CD4-positive, alpha-beta T cell treated with Interleukin-12 subunit alpha and Interleukin-12 subunit beta, for 1 hour (primary cell): ENCODE measurements at places on chromosomes 13 and 19.

DNA sequence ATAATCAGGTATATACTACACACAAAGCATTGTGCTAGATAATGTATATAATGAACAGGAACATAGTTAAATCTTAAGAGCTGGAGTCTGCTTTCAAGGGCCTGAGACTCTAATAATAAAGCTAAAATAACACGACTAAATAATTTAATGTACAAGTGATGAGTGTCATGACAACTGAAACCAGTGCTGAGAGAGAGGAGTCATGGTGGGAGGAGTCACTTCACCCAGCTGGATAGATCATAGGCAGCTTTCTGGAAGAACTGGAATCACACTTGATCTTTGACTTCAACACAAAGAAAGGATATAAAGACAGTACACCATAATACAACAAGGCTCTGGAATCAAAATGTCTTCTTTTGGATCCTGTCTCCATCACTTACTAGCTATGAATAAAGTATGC, 7.1 kb downstream of the RBM26 start:
- no peak for DNase-seq

GRCh38 chr13:111275995-111276618, 44.3 kb upstream of the TEX29 start:
- no peak for DNase-seq

- DNase-seq: no peak
Observed at GRCh38 chr13:112958127-112958989, 10.7 kb upstream of the MCF2L start.

DNA sequence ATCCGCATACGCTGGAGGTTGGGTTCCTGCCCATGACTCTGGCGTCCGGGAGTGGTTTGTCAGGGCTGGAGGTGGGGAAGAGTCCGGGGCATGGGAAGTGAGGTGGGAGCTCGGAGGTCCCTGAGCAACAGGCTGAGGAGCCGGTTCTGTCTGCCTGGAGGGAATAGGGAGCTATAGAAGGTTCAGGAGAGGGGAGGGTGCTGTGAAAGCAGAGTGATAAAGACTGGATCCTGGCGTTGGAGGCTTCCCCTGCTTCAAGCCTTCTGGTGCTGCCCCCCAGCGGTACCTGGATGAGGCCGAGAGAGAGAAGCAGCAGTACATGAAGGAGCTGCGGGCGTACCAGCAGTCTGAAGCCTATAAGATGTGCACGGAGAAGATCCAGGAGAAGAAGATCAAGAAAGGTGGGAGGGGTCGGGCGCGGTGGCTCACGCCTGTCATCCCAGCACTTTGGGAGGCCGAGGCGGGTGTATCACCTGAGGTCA, 2.6 kb downstream of the HMG20B start:
- DNase-seq: peak; percentile 27

DNA sequence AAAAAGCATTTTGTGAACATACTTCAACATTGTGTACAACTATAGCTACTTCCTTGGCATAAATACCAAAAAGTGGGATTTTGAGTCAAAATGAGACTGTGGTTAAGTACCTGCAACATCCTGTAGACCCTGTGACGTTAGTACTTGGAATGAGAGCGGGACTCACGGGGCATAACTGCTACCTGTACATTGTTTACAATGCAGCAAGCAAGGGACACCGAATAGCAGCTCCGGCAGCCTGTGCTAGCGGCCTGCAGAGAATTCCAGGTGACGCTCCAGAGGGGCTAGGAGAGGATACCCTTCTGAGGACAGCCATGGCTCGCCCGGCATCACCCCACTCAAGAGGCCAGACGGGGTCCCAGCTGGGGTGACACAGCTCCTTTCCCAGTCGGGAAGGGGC, 824 bp upstream of the ZNF331 start:
- no peak for DNase-seq

DNA sequence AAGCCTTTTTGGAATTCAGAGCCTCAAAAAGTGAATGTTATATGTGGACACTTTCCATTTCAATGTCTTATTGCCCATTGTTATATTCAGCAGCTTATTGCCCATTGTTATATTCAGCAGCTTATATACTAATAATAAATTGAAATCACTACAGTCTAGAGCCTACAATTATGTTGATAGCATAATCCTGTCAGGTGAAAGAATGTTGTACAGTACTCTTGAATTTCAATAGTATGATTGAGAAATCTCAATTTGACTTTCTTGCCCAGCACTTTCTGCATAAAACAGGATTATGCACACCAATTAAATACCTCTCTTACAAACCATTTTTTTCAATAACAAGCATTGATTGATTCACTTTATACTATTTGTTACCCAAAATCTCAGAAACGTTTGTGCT, 260.8 kb downstream of the PCDH9 start:
- DNase-seq: no peak

- DNase-seq: no peak
Observed at GRCh38 chr13:59746291-59746962, 417.3 kb downstream of the DIAPH3 start.

GRCh38 chr13:77326905-77327604, at the start of gene MYCBP2:
MYCBP2 (minus strand) TSS chr13:77327094; CDS start chr13:77326775, 319 bp downstream.
- DNase-seq: peak; percentile 98
